Effector CD8-positive, alpha-beta T cell (primary cell): ENCODE measurements at places on chromosomes 5 and 9.

DNA sequence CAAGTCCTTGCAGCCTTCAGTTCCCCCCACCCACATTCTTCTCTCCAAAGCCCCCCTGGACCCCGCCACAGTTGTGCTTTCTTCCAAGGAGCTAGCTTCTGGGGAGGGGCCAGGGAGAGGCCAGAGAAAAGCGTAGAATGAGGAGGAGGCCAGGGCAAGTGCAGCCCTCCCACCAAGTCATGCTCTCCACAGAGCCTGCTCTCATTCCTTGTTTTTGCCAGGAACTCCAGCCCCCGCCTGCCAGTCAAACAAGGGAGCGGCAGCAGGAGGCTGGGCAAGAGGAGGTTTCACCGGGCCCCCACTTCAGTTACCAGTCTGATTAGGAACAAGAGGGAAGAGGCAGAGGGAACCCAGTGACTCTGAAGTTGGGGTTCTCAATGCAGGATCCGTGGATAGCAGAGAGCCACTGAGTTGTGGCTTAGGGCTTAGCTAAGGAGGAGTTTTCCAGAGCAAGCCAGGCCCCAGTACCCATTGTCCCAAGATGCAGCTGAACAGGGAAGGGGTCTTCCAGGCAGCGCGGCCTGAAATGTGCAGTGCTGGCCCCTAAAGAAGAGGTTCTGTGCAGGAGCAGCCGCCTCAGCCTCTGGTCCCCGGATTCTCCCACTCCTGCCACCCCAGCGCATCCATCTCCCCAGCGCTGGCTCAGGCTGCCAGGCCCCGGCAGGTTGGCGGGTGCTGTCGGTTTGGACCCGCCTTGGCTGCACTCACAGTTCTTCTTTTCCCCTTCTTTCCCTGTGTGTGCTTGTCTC lies 120.6 kb downstream of the DAB2IP start:
- no peak for DNase-seq

DNA sequence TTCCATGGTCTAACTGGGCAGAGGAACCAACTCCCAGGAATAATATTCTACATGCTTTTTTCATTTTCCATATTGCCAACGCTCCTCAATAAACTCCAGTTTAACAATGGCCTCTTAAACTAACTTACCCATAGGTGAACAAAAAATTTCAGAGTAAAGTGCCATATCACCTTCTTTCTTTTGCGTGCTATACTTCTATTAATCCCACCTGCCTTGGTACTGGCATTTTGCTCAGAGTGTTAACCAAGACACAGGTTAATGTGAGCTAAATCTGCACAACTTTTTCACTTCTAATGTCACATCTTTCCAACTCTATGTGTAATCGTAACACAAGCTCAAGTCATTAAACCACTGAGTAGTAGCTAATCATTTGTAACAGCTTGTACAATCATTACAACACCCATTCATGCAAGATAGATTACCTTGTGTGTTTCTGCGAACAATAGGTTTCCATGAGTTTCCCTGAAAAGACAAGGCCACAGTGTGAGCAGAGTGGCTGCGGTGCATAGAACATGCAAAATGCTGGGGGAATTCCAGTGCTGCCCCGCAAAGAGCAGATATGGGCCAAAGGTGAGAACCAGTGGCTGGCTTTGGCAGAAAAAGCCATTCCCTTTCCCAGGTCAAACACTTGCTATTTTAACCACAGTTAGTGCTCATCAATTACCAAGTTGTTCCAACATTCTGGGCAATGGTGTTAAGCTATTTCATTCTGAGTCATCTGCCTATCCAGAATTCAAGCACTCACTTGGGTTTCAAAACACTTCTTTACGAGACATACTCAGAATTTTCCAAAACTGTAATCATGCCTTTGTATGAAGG lies 42.8 kb downstream of the TIMD4 start:
- DNase-seq = no peak

DNA sequence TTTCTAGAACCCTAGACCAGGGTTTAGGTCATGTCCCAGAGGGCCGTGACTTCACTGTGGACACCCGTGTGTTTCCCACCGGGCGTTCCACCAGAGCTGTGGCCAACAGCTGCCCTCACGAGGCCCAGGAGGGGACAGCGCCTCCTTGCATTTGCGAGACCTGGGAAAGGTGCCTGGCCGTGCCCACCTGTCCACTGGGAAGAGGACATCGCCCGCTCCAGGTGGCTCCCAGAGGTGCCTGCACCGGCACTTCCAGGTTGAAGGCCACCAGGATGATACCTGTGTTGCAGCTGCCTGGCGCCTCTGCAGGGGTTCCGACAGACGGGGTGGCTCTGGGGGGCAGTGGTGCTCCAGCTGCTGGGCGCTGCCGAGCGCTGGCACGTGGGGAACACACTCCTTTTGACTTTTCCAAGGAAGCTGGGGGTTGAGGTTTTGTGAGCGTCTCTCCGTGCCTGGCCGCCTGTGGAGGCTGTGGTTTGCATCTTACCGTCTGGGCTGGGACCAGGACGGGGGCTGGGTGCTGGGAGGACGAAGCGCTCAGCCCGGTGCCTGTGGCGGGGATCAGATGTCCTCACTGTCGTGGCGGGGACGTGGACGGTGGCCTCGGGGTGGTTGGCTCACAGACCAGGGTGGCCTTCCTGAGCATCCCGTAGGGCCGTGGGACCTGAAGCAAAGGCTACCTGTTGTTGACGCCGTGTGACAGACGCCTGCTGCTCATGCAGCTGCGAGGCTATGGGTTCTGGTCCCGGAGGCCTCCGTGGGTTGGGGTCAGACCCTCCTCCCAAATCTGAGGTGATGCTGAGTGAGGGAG lies 19.2 kb downstream of the NKD2 start:
- no peak for DNase-seq

DNA sequence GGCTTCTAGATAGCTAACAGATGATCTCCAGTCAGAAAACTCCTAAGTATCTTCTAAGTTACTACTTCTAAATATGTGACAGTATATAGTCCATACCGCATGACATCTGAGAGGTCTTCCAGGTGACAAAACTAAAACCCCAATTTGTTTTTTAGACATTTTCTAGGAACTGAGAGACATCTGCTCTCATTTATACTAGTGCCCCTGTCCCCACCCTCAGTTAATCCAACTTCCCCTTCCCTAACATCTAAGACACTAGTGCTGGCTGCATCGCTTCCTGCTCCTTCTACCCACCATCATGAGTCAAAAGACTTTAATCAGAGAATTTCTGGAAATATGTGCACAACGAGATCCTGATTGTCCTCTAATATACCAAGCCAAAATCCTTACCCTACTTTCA lies 37.9 kb downstream of the FBXW11 start:
- no peak for DNase-seq

GRCh38 chr5:3943859-3944258 lies 348.2 kb downstream of the IRX1 start:
- DNase-seq = no peak

GRCh38 chr5:67795781-67796477 lies 419.6 kb upstream of the PIK3R1 start:
- no peak for DNase-seq

GRCh38 chr5:145124806-145125205 lies 710.3 kb downstream of the PRELID2 start:
- no peak for DNase-seq
